Aorta (tissue), 5 donors: ENCODE measurements at places on chromosomes 2 and 18. TPM values are rescaled to one million over a fixed set of nuclear protein-coding genes. Genes with fewer than 3 reads are reported as not detected.

- no peak for DNase-seq
Measured at GRCh38 chr2:164771897-164772296, 69.7 kb downstream of the COBLL1 start.

DNA sequence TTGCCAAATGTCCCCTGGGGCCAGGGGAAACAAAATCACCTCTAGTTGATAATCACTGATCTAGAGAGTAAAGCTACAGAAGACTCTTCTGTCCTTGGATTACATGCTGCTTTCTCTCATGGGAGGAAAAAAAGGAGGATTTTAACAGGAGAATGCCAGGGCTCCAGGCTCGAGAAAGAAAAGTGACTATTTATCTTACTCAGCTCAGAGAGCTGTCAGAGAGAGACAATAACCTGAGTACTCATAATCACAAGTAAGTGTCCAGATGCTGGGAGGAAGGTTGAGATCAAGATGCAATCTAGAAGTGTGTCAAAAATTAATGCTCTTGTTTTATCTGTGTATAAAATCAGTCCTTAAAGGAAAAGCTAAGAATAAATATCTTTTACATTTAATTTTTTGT is 133.3 kb downstream of the PTRHD1 start:
- no peak for DNase-seq

DNA sequence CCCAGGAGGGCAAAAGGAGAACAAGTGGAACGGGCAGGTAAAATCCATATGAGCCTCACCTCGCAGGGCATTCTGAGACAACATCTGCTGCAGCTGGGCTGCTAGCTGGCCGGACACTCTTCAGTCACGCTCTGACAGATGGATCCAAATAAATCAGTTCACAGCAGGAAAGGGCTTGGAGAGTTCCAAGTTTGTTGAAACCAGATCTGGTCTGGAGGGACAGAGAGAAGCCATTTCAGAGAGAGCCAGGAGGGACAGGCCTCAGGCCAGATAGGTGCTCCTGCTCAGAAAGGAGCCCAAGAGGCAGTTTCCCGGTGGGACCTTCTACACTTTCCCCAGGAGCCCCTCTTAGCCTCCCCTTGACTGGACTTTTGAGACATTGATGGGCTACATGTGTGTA is 28.2 kb upstream of the TNP1 start:
- no peak for DNase-seq

GRCh38 chr18:10127729-10128128 is 213.9 kb downstream of the VAPA start:
- DNase-seq: no peak

GRCh38 chr2:18219676-18220075 is 340.8 kb downstream of the RDH14 start:
- no peak for DNase-seq

DNA sequence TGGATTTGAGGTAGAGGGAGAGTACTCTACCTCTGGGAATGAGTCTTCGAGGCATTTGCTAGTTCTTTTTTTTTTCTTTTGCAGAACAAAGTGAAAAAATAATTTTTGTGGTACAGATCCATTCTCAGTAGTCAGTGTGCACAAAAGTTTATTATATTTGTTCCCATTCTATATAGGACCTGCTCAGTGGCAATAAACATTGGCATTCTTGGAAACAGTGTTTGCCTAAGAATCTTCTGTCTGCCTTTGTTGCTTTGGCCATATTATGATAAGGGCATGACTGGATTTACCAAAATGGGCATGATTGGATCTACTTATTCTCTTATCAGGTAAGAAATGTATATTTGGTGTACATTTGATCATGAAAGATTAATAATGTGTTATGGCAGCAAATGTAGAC is 583.3 kb downstream of the PLCL1 start:
- DNase-seq: no peak

DNA sequence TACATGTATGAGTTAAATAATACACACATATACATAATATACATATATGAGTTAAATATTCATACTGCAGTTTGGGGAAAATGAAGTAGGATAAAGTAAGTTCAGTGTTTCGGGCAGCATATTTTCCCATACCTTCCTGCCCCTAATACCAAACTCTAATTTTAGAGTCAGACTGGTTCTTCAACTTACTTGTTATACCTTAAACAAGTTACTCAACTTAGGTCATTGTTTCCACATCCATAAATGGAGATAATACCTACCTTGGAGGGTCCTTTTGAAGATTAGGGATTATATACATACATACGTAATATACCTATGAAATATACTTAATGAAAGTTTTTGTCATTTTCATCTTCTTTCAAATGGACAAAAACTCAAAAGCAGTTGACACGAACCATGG is 8.4 kb downstream of the MEMO1 start:
- DNase-seq: no peak

ERICH2 gene
- 0.69 TPM for total RNA-seq

ZNF892 gene
- 8.3 TPM for total RNA-seq

STPG4 gene
- total RNA-seq: 0.90 TPM

GULP1 gene
- total RNA-seq: 68.8 TPM

MRPL30 gene
- 19.8 TPM for total RNA-seq

ANKRD30B gene
- not detected for total RNA-seq
